Activated T-helper 1 cell treated with anti-CD3 and anti-CD28 coated beads, Interleukin-2, amount 50 U/mL, for 16 hours (primary cell): ENCODE measurements at places on chromosomes 7 and 10.

- no peak for DNase-seq
Observed at GRCh38 chr10:113320211-113320610, 232.6 kb upstream of the HABP2 start.

DNA sequence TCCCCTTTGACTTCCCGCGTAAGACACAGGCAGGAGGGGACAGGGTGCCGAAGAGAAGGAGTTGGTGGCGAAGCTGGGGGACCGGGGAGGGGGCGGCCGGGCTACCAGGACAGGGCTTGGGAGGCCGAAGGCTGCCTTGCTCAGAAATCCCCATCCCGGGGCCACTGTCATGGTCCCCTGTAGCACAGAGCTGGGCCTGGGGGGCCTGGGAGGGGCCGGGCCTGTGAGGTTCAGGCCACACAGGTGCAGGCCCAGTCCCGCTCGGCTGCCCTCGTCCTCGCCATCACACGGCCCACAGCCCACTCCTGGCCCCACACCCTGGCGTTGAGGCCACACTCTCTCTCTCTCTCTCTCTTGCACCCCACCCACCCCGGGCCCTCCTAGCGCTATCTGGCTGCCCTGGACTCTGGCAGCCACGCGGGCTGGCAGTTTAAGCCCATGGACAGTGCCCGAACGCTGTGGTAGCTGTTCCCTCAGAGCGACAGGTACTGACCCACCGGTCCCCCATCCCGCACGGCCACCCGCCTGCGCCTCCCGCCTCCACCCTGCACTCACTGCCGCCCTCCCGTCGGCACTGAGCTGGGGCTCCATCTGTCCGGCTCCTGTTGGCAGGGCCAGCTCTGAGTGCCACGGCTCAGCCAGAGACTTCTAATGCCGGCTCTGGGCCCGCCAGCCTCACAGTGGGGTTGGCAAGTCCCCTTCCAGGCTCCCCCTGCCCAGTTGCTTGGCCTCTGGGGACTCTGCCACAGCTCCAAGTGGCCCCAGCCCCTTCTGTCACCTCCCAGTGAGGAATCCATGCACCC, 28.0 kb downstream of the TTYH3 start:
- no peak for DNase-seq

DNA sequence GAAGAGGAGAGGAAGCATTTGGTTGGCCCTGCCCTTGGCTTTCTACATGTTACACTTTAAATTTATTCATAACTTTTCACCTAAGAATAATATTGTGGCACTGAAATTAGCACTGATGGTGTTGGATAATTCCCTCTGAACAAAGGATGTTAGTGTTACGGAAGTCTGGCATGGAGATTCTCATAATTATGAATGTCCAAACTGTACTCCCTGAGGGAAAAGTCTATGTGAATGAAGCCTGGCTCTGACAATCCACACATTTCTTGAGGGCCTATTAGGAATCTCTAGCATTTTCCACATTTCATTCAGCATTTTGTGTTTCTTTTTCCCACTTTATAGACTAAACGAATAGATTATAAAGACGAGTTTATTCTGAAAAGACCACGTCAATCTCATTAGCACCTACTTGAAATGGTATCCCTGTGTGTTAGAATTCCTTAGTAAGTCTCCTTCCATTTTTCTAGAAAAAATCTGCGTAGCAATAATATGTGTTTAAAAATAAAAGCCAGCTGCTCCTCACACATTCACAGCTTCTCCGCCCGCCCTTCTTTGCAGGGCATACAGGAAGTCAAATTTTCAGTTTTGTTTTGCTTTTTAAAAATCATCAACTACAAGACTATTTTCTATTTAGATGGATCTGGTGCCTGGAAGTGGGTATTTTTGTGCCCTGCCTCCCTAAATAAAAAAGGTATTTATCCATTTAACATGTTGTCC, 131.8 kb upstream of the PALS2 start:
- no peak for DNase-seq

DNA sequence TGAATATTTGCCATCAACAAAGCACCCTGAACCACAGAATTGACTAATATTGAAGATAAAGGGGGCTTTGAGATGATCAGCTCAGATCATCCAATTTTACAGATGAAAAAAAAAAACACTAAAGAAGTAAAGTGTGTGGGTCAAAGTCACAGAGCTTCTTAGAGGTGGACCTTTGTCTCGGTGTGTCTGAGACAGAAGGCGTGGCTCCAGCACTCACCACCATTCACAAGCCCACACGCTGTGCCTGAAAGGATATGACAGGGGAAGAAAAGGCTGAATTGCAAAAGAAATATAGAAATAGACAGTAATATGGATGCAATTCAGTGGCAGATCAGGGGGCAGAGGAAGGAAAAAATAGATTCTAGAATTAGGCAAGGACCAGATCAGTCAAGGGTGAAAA, 114.9 kb upstream of the PLXNA4 start:
- no peak for DNase-seq

GRCh38 chr10:75342397-75342796, 59.2 kb downstream of the ZNF503 start:
- DNase-seq = no peak
